Stimulated activated CD4-positive, alpha-beta T cell treated with anti-CD3 and anti-CD28 coated beads, Interleukin-1b, Interleukin-23, amount 100 ng/mL, for 1 hour (primary cell): ENCODE measurements at places on chromosomes 3 and 15.

DNA sequence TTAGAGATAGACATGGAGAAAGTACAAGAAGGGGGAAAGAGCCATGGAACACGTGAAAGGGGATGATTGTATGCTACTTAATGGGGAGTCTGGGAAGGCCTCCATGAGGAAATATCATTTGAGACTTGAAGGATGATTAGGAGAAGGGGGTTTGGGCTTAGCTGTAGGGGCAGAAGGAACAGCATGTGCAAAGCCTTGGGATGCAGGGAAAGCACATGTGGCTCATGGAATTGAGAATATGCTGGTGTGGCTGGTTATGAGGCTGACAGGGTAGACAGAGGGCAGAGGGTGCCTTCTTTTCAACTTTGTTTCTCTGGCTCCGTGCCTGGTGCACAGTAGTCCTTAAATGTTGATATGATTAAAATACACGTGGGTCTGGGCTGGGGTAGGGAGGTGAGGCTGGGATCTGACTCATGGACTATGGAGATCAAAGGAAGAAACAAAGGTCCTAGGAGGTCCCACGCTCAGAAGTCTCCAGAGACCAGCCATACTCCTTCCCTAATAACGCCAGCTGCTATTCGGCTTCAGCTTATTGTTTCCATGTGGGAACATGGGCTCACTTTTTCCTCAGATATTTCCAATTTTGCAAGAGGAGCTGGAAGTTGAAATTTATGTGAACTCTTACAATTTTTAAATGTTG, 1.1 kb downstream of the GTF2E1 start:
- DNase-seq: no peak

GRCh38 chr3:60652829-60653228, 598.4 kb downstream of the FHIT start:
- no peak for DNase-seq

DNA sequence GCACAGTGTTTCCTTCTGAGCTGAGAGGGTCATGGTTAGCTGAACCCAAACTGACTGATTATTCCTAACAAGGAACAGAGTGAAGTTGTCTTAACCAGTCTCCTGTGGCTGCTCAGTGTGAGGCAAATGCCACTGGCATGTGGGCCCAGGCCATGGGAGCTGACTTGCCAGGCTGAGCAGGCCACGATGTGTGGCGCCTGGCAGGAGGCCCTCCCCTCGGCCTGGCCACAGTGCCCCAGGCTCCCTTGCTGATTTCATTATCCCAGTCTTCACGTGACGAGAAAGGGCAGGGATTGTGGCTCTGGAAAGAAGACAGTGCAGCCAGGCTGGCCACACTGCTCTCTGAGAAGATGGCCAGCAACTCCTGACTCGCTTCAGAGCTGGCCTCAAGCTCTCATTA, 58.8 kb downstream of the SLCO2A1 start:
- no peak for DNase-seq

GRCh38 chr3:29949940-29950616, 656.3 kb upstream of the TGFBR2 start:
- DNase-seq: no peak

DNA sequence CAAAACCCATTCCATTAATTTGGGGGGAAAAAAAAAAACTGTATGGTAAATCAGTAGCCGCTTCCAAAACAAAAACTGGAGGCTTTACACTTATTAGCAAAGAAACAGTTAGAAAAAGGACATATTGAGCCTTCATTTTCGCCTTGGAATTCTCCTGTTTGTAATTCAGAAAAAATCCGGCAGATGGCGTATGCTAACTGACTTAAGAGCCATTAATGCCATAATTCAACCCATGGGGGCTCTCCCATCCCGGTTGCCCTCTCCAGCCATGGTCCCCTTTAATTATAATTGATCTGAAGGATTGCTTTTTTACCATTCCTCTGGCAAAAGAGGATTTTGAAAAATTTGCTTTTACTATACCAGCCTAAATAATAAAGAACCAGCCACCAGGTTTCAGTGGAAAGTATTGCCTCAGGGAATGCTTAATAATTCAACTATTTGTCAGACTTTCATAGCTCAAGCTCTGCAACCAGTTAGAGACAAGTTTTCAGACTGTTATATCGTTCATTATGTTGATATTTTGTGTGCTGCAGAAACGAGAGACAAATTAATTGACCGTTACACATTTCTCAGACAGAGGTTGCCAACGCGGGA, 9.4 kb upstream of the RPL24 start:
- no peak for DNase-seq

DNA sequence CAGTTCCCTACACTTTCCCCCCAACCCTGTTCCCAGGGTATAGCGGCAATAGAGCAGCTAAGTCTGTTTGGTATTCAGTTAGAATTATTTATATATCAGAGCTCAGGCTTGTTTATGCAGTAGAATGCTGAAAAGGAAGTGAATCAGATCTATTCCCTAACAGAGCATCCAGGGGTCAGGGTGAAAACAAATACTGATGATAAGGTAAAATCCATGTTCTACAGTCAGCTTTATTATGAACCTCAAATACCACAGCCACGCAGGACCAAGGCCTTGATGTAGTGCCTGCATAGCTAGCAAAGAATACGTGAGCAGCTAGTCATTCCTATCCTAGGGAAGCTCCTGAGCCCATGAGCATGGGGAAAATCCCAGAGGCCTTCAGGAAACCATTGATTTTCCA, 229.7 kb upstream of the ICE2 start:
- no peak for DNase-seq

DNA sequence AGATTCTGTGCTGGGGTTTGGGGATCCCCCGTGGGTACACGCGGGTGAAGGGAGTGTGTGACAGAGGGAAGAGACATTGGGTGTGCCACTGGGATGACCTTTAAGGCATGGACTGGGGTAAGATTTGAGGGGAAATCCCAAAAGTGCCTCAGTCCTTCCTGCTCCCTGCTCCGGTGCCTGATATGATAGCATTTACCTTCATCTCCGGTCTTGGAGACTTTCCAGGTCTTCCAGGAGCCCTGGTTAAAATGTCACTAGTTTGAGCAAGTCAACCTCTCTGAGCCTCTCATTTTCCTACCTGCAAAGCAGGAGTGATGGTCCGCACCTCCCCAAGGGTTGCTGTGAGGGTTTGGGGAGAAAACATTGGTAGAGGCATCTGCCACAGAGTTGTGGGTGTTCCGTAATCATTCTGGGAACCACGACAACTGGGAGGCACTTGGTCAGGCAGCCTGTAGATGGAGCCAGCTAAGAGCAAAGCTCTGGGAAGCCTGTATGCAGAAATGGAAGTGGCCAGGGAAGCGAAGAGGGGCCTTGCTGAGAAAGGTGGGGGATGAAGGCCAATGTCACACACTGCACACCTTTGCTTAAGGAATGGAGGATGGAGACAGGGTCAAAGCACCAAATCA, 33.9 kb upstream of the KIF23 start:
- no peak for DNase-seq
